ENCODE measurements at places on chromosomes 12 and 14.

DNA sequence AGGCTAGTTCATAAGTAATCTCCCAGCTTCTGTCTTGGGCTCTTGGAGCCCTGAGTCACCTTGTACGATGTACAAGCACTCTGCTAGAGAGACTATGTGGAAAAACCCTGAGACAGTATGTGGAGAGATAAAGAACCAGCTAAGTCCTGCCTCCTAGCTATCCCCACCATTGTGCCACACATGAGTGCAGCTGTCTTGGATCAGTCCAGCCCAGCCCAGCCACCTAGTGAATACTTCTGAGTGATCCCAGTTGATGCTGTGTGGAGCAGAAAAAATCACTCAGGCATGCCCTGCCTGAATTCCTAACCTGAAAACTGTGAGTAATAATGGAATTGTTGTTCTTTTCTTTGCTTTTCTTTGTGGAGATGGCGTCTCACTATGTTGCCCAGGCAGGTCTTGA, 5.1 kb upstream of the SERPINA6 start:
- DNase-seq = no peak

GRCh38 chr12:71236133-71236660, 78.4 kb upstream of the TSPAN8 start:
- no peak for DNase-seq

DNA sequence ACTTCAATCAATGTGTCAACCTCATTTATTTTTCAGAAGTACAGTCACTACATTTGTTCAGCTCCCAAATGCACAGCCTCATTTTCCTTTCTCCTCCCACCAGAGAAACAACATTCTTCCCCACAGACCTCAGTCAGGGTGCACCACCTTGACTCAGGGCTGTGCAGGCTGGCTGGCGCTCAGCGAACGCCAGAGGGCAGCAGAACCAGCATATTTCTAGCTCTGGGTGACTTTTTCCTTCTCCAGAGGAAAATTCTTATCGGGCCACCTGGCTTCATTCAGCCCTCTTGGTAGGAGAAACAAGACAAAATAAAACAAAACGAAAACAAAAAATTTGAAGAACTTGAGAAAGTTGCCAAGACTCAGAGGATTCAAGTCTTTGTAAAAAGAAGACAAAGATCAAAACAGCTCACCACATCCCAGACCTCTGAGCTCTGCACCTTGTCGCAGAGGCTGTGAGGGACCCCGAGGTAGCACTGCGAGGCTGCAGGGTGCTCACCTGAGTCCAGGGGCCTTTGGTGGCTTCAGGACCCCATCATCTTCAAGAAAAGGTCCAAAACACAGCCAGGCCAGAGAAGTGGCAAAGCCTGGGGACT, 33.7 kb downstream of the PAH start:
- peak; percentile 20 for DNase-seq

- DNase-seq = no peak
Measured at GRCh38 chr14:104596927-104597351, 7.6 kb downstream of the TMEM179 start.

GRCh38 chr12:45933504-45933903, 56.9 kb downstream of the SCAF11 start:
- DNase-seq = no peak

DNA sequence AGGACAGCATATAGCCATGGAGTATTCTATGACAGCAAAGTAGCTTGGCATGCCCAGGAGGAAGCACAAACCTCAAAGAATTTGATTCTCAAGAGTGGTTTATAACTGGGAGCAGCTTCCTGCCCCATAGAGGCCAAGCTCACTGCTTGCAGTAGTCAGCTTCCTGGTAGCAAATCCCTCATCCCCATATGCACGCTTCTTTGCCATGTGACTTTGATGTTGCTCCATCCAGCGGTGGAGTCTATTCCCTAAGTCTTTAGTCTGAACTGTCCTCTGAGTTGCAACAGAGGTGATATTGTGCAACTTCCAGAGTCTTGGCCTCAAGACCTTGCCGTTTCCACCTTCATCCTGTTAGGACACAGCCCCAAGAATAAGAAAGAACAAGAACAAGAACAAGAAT, 996.8 kb upstream of the TMEM132C start:
- peak; percentile 94 for DNase-seq

- DNase-seq = no peak
Measured at GRCh38 chr14:54169254-54169924, 212.8 kb upstream of the BMP4 start.

DNA sequence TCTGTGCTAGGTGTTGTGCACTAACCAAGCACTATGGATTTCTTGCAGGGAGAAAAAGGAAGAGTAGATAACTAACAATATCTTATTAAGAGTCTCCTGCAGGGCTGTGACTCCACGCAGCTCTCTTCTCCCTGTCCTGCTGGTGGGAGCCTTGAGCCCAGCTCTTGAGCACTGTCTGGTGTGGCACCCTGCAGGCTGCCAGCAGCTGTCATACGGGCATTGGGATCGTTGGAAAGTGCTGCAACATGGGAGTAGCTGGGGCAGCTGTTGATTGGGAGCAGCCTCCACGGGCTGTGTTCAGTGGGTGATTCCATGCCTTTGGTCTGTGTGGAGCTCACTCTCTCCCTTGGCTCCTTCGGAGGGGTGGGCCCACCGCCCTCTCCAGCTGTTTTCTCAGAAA, 125.3 kb downstream of the FBXL14 start:
- DNase-seq = no peak

- no peak for DNase-seq
Measured at GRCh38 chr12:43806737-43807072, 588 bp upstream of the TWF1 start.

GRCh38 chr12:57236925-57237595, 7.5 kb downstream of the SHMT2 start:
- no peak for DNase-seq

- DNase-seq = no peak
Measured at GRCh38 chr14:90924621-90925340, 108.6 kb upstream of the TTC7B start.

DNA sequence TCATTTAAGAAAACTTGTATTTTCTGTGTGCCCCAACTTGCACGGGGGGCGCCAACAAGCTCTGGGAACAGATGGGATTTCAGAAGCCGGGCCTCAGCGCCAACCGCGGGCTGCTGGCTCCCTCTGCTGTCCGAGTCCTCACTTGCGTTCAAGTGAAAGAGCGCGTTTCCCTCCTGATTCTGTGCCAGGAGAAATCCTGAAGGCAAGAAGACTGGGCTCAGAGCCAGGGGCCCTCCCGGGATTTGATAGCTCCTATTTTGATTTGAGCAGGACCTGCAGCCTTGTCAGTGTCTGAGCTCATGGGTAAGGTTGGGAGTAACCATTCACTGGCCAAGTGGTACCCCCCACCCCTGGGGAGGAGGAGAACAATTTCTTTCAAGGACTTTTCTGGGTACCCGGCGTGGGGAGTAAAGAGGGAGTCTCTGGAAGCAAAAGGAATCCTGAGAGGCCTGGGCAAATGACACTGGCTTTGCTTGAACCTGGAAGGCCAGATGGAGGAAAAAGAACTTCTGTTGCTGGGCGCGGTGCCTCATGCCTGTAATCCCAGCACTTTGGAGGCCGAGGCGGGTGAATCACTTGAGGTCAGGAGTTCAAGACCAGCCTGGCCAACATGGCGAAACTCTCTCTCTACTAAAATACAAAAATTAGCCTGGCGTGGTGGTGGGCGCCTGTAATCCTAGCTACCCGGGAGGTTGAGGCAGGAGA, 179.0 kb upstream of the RGS6 start:
- peak; percentile 39 for DNase-seq

DNA sequence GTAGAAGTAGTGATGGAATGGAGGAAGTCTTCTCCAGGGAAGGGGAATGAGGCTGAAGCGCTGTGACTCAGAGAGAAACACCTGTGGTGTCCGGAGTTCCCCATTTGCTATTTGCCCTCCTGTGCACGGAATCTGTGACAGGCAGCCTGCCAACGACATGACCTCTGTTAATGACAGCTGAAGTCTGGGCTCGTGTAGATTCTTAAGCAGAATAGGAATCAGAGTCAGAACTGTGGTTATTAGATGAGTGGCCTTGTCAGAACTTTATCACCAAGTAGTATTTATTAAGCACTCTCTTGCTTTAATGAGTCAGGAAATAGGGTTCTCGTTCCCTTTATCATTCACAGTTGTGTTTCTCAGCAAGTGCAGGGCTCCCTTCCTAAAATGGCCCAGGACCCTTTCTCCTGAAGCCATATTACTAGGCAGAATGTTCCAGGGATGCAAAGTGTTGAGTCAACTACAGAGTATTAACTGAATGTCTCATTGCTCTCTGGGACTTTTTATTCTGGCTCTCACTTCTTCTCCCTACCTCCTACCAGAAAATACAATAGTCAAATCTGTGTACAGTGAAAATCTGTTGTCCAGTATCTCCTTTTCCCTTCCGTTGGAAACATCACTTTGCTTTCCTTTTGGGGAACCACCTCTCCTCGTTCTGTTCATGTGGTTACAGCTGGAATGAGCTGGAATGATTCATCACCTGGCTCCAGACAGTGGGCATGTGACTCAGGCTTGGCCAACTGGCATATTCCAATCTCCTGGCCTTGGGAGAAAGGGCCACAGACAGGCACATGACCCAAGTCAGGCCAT, 77.8 kb upstream of the MAX start:
- DNase-seq = no peak

GRCh38 chr12:99493197-99493596, 154.4 kb upstream of the GARIN6 start:
- no peak for DNase-seq

GRCh38 chr14:65880507-65880906, 468.0 kb downstream of the FUT8 start:
- DNase-seq = no peak

DNA sequence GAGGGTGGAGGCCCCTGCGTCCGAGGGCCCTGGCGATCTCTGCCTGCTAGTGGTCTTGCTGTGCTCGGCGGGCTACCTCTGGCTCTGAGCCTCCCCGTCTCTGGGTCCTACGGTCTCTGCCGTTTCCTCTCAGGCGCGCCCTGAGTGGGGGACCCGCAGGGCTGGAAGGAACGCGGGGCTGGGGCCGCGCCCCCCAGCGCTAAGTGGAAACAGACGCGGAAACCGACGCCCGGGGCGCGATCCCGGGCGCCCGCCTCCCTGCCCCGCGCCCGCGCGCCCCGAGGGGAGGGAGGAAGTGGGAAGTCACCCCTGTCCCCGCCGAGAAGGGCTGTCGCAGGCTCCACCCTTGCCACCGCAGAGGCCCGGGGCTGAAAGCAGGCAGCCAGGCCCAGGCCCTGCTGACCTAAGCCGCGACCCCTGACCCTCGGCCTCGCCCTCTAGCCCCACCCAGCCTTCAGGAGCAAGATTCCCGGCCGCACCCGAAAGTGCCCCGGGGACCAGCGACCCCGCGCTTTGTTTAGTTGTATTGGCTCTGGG, 831 bp downstream of the CRIP1 start:
- DNase-seq = peak; percentile 57

Data from HL-60 (cell line).